ENCODE measurements at places on chromosomes 5 and 9.
A peak's percentile ranks its signal among the peaks of the same experiment; 100 is the strongest.

- DNase-seq: no peak
These were observed 3.9 kb downstream of the LPAR1 start for GRCh38 chr9:111034170-111034897.

GRCh38 chr5:1804001-1804690 is 2.9 kb downstream of the NDUFS6 start:
- DNase-seq: no peak

- no peak for DNase-seq
These were observed 5.3 kb downstream of the ASPN start for GRCh38 chr9:92476962-92477361.

- peak; percentile 21 for DNase-seq
These were observed 57.1 kb downstream of the FOXD1 start for GRCh38 chr5:73391441-73391881.

- DNase-seq: peak; percentile 74
These were observed 10.9 kb downstream of the CXXC5 start for GRCh38 chr5:139658928-139659667.

DNA sequence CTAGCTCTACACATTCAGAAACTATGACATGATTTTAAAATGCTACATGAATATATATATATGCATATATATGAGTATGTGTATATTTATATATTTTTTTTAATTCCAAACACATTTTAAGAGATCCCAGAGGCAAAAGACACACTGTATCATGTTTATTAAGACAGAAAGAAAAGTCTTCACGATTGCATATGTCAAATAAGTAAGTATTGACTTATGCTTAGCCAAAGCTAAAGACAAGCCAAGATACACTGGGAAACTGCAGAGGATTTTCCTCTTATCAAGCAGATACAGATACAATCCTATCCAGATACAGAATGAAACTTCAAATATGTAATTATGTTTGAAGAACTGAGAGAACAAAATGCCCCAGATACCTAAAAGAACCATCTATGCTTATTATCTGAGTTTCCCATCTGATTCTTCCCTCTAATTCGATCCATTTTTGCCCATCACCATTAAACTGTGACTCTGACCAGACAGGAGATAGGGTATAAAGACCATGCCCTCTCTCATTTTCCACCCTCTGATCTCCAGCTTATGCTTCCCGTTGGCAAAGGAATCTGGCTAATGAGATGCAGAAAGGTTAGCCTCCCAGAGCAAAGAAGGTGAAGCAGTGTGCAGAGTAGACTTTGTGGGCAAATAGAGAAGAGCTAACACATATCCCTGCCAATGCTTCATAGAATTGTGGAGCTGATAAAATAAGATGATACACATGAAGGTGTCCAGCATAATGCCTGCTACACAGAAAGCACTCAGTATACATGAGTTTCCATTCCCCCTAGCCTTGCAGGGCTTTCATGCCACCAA is 131.0 kb upstream of the TARS1 start:
- no peak for DNase-seq

DNA sequence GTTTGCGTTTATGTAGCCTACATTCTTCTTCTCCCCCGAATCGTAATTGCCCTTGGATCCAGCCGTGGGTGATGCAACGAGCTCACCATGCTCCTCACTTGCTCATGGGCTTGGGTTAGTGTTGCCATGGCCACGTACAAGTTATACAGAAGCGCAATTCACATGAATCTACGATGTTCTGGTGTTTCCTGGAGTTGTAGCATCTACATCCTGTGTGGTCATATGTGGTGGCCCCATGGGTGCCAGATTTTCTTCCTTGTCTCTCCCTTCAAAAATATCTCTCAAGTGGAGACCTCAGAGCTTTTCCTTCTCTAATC is 115.3 kb downstream of the TLE4 start:
- no peak for DNase-seq

DNA sequence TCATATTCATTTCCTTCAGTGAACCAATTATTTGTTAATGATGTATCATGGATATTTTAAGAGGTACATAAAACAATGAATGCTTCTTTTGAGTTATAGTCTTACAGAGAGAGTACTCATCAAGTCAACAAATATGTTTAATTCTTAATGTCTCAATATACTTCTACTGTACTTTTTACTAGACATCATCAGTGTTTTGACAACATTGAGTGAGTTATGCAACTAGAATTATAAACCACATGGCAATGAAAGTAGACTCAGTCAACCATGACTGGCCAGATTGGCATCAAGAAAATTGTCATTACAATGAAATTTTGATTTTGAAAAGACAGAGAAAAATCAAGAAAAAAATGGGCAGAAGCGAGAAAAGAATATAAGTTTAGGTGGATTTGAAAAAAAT is 1248.1 kb upstream of the CDH18 start:
- no peak for DNase-seq

DNA sequence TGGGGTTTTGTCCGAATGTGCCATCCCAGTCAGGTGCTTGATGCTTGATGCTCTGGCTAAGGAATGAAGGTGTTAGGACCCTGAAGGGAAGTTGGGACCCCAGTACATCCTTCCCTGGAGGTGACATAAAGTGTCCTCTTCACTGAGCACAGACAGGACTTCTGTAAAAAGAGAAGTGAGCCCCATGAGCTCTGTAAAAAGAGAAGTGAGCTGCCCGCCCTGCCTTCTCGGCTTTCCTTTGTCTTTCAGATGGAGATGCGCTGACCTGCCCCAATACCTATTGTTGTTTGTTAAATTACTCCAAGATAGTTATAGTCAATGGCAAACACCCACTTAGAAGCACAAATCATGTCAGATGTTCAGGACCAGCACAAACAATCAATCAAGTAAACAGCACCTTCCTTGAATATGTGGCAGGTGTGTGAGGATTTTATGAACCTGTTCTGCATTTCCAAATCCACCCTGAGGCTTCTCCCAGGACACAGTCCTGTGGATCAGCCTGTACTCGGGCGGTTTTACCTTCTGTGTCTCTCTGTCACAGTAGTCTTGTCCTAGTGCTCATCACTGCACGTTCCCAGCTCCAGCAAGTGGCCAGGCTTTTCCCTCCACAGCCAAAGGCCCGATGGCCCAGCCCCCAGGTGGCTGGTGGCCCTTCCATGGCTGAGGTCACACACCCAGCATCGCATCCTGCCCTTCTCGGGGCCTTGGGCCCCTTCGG is 191.4 kb downstream of the MTRR start:
- DNase-seq: no peak

DNA sequence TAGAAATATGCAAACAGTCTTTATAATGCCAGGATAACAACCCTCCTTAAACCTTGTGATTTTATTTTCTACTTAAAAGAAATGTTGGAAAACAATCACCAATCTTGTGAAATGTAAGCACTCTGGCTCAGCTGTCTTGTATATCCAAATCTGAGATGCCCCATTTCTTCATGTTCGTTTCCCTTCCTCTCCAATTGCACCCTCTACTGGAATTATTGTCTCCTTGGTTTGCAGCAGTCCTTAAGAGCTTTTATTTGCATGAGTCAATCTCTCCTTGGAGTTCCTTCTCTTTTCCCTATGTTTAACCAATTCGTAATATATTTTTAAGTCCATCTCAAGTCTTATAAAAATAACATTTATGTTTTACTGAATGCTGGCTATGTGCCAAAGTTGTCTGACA is 362.0 kb upstream of the CDH10 start:
- DNase-seq: no peak

- DNase-seq: no peak
These were observed 2.4 kb downstream of the CDKN2AIPNL start for GRCh38 chr5:134409321-134409720.

DNA sequence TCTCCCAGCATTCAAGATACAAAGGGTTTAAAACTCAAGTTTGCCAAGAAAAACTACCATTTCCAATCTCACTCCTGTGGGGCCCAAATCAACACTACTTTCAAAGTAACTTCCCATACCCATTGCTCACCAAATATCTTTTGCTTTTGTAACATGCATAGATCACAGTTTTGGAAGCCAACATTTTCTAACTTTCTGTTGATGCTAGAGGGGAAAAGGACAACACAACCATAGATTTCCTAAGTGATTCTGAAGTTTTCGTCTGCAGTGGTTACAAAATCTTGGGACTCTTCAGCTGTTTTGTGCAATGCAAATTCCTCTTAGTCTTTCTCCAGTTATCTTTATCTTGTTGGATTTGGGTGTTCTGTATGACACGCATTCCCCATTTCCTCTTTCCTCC is 94.1 kb upstream of the PAPPA start:
- DNase-seq: no peak

- DNase-seq: no peak
These were observed 163.8 kb downstream of the GABRB2 start for GRCh38 chr5:161382685-161383084.

DNA sequence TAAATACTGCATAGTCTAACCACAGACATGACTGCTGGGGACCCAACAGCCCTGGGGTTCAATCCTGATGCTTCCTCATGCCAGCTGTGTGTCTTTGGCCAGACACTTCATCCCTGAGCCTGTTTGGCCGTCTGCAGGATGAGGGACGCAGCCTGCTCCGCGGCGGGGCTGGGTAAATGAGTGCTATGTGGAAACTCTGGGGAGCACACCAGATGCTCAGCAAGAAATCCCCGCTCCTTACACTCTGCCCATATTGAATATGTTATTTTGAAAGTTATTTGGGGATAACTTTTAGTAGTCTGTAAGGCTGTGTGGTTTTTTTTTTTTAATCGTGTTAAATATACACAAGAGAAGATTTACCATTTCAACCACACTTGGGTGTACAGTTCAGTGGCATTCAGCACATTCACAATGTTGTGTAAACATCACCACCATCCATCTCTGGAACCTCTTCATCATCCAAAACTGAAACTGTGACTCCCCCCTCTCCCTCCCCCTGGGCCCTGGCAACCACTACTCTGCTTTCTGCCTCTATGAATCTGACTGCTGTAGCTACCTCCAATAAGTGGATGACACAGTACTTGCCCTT is 42.7 kb downstream of the SH3PXD2B start:
- peak; percentile 93 for DNase-seq

DNA sequence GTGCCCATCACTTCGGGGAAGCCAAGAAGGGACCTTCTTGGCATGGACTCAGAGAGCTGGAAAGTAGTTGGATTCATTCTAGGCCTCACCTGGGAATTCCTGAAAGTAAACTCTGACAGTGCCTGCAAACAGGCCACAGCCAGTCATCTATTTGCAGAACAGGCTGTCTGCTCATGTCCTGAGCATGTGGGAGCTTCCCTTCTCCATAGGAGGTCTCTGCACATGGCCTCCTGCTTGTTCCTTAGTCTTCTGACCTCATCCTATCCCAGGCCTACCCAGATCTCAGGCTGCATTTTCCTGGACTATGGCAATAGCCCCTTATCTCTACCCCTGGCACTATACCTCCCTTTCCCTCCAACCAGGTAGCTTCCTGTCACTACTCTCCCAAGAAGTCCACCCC is 67.2 kb upstream of the FSTL4 start:
- DNase-seq: no peak

- peak; percentile 87 for DNase-seq
These were observed 586 bp upstream of the FCHO2 start for GRCh38 chr5:72955143-72955767.

GRCh38 chr5:135482381-135482933 is 30.3 kb upstream of the TIFAB start:
- peak; percentile 41 for DNase-seq

DNA sequence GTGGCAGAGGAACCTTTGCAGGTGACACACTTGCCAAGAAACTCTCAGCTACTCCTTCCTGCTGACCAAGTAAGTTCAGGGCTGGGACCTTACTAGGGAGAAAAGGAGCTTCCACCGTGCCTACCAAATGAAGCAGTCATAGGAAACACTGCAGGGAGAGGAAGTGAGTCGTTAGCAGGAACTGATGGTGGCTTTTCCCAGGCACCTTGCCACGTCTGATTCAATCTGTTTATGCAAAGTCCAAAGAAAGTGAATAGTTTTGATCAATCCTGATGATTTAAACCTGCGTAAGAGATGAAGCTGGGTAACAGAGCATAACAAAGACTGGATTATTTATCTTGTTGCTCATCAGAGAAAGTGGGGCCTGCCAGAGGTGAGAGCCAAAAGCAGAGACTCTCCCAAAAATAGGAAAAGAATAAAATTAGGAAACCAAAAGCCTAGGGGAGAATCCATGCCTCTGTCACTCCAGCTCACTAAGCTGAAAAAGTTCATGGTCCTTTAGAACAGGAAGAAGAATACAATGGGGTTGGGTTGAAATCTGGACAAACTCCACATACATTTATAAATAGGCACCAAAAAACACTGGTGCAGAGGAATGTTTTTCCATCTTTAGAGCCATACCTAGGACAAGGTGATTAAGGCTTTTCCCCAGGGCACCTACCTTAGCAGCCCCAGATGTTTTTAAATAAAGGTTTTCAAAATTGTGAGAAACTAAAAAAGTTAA is 9.3 kb upstream of the PFDN1 start:
- DNase-seq: peak; percentile 75

- DNase-seq: peak; percentile 57
These were observed 103.4 kb upstream of the GNA14 start for GRCh38 chr9:77751341-77752091.

- no peak for DNase-seq
These were observed 7.5 kb upstream of the PSAT1 start for GRCh38 chr9:78289474-78289873.

- DNase-seq: no peak
These were observed 30.6 kb downstream of the VAV2 start for GRCh38 chr9:133961226-133962165.

GRCh38 chr5:60687927-60688720 is 11.8 kb downstream of the DEPDC1B start:
- DNase-seq: peak; percentile 44

- DNase-seq: no peak
These were observed 492 bp downstream of the ATG12 start for GRCh38 chr5:115840873-115841272.

DNA sequence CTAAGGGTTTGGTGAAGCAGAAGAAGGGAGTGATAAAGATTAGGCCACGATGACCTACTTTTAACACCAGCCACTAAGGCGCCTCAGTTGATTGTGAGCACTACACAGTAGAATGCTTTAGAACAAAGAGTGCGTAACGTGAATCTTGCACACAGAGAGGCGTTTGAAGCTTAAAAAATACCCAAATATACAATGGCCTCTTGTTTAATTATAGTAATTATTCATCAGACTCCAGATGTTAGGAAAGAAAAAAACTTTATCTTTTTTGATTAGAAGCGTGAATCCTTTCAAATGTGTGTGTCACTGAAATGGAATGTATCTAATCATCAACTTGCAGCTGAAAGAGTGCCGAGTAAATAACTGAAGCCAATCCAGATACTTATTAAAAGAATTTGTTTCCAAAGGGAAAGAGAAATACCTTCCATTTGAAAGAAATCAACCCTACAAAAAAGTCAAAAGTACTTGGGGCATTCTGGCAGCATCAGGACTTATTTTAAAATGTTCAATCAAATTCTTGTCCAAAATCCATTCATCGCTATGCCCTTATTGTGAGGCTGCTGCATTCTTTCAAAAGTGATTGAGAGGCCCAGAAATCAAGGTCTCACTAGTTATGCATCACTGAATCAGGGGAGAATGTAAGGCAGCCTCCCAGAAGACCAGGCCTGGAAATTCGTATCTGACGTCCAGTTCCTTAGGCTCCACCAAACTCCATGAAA is 337.5 kb downstream of the ZNF608 start:
- no peak for DNase-seq

DNA sequence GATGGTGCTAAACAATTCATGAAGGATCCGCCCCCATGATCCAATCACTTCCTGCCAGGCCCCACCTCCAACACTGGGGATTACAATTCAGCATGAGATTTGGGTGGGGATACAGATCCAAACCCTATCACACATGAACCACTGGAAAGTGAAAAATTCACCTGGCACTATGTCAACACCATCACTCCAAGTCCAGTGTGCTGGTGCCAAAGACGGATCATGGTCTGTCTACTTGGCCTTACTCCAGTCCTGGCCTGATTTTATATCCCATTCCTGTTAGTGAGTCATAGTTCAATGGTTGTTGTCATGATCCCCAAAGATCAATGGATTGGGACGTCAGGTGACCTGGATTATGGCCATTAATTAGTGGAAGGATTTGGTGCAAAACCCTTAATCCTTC is 147.4 kb upstream of the RPS23 start:
- no peak for DNase-seq

Measured in suppressor macrophage treated with lipopolysaccharide for 4 hours (primary cell).